NCI-H510A treated with DMSO at 0.1 percent for 48 hours (cell line): ENCODE measurements at places on chromosomes 16 and 17.

GRCh38 chr17:13044572-13045065 lies 26.8 kb upstream of the ELAC2 start:
- DNase-seq: no peak

DNA sequence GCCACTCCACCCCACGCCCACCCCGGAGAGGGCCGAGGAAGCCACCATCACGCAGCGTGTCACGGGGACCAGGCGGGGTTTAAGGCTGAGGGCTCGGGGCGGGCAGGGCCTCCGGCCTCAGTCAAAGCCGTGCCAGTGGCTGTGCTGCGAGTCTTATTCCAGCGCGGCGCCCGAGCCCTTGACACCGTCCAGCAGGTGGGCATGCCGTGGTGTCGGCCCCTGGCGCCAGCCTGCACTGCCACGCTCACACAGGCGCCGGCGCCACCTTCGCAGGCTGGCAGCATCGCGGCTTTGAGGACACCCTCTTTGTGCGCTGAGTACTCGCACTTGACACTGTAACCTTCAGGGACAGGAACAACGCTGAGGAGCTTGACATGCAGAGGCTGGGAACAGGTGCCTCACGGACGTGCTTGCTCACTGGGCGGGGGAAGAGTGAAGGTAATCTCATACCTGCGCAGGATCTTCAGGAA lies 34.0 kb upstream of the ZNF629 start:
- peak; percentile 85 for DNase-seq

GRCh38 chr17:6666077-6666521 lies 14.5 kb downstream of the C17orf100 start:
- DNase-seq: peak; percentile 62

DNA sequence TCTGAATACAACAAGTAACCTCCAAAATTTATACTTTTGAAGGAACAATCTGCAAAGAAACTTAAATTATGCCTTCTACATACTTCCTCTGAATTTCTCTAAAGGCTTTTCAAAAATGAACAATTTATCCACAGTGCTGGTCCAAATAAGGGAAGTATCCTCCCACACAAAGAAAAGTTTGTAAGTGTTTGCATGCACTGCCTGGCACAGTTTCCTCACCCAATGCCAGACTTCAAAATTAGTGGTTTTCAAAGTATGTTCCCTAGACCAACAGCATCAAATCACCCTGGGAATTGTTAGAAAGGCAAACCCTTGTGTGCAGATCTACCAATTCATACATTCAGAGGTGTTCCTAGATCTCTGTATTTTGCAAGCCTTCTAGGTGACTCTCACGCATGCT lies 82.5 kb downstream of the PCTP start:
- DNase-seq: no peak

- peak; percentile 89 for DNase-seq
Observed at GRCh38 chr16:53773150-53773846, 69.3 kb downstream of the FTO start.

DNA sequence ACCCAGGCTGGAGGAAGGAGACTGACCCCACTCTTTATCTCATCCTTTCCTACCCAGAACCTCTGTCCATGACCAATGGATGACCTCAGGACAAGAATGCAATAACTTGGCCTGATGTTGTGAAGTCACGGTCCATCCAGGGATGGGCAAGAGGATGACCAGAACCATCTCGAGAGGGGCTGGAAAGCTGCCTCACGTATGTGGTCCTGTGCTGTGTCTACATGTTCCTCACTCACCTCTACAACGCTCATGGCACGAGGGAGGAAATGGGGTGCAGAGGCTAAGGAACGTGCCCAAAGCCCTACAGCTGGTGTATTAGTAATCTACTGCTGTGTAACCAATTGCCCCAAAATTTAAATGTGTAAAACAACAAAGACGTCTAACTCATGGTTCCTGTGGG lies 7.3 kb upstream of the KCTD5 start:
- DNase-seq: no peak

- DNase-seq: no peak
Observed at GRCh38 chr16:31080035-31080629, 5.9 kb downstream of the ZNF646 start.
